Stimulated activated CD4-positive, alpha-beta T cell treated with anti-CD3 and anti-CD28 coated beads, Interleukin-12 subunit alpha, Interleukin-12 subunit beta, amount 100 ng/mL, for 48 hours (primary cell): ENCODE measurements at places on chromosomes 7 and 10.

- DNase-seq = no peak
These were observed 600 bp upstream of the LGI1 start for GRCh38 chr10:93757136-93757535.

GRCh38 chr10:109374215-109374614 lies 549.1 kb downstream of the XPNPEP1 start:
- no peak for DNase-seq

GRCh38 chr7:47946581-47947354 lies 1.5 kb downstream of the PKD1L1 start:
- DNase-seq = no peak

DNA sequence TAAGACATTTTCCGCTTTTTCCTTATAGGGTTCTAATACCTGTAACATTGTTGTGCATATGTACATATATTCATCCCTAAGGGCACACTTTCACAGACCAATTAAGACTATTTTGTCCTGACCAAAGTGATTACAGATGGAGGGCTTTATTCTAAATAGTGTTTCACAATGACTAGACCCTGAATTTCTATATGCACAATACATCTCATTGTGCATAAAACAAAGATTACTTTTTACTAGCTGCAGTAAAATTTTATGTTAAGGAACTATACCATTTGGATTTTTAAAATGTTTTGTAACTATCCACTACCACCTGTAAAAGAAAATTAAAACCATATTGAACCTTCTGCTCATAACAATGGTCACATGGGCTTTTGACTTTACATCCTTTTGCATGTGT lies 87.8 kb downstream of the CTTNBP2 start:
- no peak for DNase-seq

DNA sequence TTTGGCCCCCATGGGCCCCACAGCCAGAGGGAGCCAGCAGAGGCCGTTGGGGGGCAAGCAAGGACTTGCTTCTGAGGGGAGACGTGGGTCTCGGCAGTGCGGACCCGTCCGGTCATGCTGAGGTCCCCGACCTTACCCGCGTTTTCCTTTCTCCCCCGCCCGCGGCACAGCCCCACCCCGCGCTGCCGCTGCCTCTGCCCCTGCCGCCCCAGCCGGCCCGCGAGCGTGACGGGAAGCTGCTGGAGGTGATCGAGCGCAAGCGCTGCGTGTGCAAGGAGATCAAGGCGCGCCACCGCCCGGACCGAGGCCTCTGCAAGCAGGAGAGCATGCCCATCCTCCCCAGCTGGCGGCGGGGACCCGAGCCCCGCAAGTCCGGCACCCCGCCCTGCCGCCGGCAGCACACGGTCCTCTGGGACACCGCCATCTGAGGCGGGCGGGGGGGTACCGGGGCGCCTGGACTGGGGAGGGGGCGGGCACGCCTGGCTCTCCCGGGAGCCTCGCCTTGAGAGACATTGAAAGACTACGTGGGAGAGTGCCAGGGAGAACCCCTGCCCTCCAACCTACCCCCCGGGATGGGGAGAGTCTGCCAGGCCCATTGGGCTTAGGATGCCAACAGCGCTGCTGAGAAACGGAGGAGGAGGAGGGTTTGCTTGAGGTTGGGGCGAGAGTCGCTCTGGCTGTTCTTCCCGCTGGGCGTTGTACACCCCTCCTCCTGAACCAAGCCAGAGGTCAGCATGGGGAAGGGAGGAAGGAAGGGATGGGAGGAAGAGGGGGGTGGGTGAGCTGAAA lies 9.9 kb downstream of the NYAP1 start:
- DNase-seq = peak; percentile 54

DNA sequence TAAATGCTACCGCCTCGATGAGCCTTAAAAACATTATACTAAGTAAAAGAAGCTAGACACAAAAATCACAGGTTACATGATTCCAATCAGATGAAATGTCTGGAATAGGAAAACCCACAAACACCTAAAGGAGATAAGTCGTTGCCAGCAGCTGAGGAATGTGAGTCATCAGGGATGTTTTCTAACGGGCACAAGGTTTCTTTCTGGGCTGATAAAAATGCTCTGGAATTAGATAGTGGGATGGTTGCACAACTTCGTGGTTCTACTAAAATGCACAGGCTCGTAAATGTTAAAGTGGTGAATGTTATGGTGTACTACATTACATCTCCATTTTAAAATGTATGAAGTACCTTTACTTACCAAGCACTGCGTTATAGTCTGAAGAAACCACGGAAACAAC lies 9.7 kb downstream of the ABLIM1 start:
- DNase-seq = no peak

DNA sequence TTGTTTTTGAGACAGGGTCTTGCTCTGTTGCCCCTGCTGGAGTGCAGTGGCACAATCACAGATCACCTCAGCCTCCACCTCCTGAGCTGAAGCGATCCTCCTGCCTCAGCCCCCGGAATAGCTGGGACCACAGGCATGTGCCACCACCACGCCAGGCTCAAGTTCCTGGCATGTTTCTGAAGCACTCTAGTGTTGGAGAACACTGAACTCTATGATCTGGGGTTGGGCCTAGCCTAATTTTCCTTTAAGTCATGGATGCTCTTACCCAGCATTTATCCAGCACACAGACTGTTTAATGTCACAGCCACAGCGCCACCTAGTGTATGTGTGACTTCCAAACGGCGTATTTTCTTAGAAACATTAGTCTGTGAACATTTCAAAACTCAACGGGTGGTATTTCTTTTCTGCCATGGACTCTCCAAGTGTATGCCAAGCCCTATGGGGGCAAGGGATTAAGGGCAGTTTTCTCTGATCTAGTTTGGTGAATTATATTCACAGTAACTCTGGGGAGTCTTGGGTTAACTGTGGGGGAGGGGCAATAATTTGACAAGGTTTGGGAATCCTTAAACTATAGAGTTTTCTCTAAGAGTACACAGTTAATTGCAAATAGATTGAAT lies 91.8 kb downstream of the CREM start:
- peak; percentile 89 for DNase-seq

- no peak for DNase-seq
These were observed 39.0 kb upstream of the PPP3CB start for GRCh38 chr10:73534857-73535256.

GRCh38 chr10:88082806-88083596 lies 219.6 kb downstream of the PTEN start:
- no peak for DNase-seq

DNA sequence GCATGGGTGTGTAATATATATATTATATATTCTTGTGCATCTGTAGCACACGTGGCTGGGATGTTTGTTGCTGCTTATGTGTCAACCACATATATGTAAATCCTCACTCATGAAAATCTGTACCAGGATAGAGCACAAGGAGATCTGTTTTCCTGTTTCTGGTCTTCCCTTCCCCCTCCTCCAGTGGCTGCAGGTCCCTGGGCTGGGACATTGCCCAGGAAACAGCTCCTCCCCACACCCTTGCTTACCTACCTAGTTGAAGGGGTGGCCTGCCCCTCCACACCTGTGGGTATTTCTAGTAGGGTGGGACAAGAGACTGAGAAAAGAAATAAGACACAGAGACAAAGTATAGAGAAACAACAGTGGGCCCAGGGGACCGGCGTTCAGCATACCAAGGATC lies 2.2 kb downstream of the SFXN3 start:
- no peak for DNase-seq

DNA sequence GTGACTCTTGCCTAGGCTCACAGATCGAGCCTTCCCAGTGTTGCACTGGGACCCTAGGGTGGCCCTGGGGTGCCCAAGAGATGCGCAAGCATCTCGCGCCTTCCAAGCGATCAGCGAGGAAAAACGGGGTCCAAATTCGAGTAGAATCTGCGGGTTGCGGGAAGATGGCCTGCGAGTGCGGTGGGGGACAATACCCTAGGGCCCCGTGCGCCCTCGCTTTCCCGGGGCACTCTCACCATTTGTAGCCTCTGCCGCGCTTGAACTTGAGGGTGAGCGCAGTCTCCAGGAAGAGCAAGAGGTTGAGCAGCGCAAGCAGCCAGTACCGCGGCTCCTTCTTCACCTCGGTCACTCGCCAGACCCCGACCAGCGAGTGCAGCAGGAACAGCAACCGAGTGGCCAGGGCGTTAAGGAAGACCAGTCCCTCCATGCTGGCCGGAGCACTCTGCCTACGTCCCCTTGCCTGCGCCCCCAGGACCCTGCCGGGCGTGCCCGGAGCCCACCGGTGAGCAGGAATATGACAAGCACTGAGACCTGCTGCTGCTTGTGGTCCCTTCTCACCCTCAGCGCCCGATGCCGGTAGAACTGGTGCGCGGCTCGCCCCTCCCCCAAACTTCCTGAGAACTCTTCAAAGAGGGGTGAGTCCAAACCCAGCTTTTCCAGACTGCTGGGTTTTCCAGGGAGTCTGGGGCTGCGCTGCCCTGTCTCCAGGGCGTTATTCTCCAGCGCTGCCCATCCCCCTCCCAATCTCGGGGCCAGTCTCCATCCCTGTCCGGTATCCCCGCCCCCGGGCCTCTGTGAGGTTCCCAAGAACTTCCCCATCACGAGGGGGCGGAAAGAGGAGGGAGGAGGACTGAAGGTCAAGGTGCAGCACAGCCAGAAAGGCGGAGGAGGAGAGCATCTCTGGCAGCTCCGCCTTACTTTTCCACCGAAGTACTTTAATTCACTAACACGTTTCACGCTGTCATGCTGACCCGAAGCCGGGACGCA lies at the start of gene TMEM26:
TSS of gene TMEM26 (minus strand) at position 727 of the 987 bp plus-strand sequence. CDS start at position 427, 300 bp downstream.
- DNase-seq = no peak

- no peak for DNase-seq
These were observed 56.7 kb downstream of the CHST15 start for GRCh38 chr10:124036746-124037145.

- DNase-seq = no peak
These were observed 256.1 kb downstream of the ZMYND11 start for GRCh38 chr10:391305-391704.
